ENCODE measurements at places on chromosomes 1 and 21.

DNA sequence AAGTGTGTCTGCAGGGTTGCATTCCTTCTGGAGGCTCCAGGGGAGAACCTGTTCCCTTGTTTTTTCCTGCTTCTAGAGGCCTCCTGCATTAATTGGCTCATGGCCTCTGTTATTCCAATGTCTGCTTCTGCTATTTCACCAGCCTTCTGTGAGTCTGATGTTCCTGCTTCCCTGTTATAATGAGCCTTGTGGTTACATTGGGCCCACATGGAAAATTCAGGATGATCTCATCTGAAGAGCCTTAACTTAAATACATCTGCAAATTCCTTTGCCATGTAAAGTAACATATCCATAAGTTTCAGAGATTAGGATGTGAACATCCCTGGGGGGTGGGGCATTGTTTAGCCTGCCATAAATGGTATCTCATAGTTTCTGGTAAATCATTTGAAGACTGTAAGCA lies 181.1 kb downstream of the RWDD3 start:
- DNase-seq: no peak

GRCh38 chr1:223245983-223246382 lies 102.9 kb upstream of the TLR5 start:
- no peak for DNase-seq

- DNase-seq: no peak
These were observed 210.4 kb upstream of the VAMP3 start for GRCh38 chr1:7560601-7561181.

DNA sequence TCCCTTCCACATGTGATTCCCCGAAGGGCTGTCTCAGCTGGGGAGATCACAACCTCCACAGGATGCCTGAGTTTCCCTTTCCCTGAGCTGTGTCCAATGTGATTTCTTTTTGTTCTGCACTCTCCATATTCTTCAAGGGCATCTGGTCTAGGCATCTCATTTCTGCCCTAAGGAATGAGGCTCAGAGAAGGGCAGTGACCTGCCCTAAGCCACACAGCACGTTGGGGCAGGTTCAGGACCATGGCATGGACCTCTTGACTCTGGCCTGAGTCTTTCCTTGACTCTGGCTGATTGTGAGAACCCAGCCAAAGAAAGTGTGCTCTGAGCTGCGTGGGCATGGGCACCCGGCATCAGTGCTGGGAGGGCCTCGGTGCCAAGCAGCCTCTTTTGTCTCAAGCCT lies 590.3 kb downstream of the PTPRU start:
- no peak for DNase-seq

GRCh38 chr1:188822248-188822647 lies 1655.4 kb downstream of the BRINP3 start:
- DNase-seq: no peak

DNA sequence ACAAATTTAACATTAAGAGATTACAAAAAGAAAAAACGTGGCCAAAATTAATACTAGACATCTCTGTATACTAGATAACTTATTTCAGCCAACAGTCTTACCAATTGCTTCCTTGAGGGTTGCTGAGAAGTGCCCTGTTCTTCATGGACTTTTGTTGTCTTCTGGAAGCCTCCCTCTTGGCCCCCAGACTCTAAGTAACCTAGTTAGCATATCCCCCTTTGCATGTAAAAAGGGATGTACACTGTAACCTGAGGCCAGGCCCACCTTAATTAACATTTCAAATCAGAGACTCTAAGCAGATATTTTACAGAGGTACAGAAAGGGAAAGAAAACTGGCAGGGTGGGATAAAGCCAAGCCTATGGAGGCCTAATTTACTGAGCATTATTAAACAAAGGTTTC lies 1047.3 kb downstream of the ADGRL2 start:
- no peak for DNase-seq

DNA sequence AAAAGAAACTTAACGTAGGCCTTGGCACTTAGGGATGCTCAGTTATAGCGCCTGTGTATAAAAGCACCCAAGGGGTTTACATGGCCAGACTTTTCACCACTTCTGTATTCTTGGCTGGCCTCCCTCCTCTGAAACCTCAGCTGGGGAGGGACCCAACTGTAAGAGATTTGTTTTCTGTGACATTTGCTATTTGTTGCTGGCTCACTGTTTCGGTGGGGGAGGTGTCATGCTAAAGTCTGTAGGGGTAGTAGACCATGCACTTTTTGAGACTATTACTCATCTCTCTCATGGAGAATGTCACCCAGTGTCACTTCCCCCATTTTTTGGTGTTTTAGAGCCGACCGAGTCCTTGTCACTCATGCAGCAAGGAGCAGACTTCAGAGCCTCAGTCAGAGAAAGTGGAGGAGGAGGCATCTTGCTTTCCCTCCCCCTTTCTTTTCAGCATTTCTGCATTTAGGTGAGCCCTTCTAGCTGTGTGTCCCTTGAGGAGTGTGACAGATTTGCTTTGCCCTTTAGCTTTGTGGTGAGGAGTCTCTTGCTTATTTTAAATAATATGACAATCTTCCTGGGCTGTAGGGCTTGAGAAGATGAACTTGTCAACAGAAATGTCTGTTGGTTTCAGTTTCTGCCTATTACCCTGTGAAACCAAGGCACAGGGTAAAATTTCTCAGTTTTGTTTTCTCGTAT lies 160.1 kb downstream of the FASLG start:
- no peak for DNase-seq

DNA sequence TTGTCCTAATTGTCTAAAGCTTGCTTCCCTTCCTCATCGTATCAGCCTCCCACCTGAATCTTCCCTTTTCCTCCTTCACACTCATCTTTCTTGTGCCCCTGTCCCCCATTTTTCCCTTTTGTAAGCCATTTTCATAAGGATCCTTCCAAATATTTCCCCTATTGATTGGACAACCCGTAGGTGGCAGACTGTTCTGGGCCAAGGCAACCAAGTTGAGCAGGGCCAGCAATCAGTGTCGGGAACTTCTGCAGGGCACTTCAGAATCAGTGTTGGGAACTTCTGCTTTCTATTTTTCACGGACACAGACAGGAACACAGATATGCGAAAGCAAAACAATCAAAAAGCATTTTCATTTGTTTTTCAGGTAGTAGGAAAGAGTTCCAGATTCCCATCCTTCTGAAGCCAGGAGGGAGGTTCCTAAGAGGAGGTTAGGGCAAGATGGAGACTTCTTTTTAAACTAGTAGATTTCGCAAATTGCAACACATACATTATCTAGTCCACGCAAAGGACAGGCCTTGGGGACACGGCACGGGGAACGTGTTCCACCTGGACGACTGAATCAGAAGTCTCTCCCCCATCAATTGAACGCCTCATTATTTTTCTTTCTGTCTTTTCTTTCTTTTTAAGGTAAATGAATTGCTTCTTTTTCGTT lies 691 bp upstream of the MPZL1 start:
- DNase-seq: no peak

GRCh38 chr21:15775291-15775690 lies 45.5 kb downstream of the USP25 start:
- DNase-seq: no peak

DNA sequence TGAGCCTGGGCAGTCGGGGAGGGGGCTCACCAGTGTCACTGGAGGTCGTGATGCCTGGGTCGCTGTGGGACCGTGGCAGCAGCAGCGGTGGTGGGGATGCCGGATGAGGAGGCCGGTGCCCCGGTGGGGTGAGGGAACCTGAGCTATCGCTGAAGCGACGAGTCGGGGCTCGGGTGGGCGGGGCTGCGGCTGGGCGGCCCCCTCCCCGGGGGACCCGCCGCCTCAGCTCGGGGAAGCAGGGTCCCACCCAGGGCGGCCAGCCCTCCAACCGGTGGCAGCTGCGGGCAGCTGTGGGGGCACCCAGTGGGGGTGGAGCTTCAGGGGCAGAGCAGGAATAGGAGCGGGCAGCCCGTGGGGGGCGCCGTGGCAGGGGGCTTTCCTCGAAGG lies 5.0 kb downstream of the ENTREP3 start:
- no peak for DNase-seq

DNA sequence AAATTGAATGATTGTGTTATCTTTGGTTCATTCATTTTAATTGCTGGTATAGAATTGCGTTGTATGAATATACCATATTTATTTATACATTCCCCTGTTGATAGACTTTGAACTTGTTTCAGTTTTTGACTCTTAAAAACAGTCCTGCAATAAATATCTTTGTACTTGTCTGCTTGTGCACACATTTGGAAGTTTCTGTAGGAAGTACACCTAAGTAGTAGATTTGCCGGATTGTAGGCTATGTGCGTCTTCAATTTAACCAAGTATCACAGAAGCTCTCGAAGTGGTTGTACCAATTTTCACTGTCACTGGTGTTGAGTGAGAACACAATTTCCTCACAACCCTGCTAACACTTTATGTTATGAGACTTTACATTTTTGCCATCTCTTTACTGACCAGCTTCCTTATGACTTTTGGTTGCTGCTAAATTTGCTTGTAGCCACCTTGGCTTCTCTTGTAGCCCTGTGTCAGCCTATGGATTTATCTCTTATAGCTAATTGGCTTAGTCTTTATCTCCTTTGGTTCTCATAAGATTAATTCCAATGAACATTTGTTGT lies 2.2 kb downstream of the TTC3 start:
- DNase-seq: no peak

GRCh38 chr1:52142220-52143183 lies 613 bp downstream of the ZFYVE9 start:
- DNase-seq: no peak
